ENCODE measurements at places on chromosomes 6 and 20.

DNA sequence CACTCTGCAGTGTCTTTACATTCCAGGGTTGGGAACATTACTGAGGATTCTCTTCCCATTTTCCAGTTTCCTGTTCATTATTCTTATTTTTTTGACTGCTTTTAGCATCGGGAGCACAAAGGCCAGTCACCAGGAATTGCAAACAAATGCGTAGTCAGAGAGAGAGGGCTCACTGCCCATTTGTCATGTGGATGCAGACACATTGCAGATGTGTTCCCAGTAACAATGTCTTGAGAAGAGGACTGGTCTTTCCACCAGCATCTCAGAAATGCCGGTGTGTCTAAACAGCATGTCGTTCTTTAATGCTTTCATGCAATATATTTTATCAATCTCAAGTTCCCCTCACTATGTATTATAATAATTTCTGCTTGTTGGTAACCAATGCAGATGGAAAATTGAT, 952 bp upstream of the TAAR6 start:
- ATAC-seq = no peak

GRCh38 chr6:39274471-39274870, 39.7 kb downstream of the KCNK17 start:
- no peak for ATAC-seq

DNA sequence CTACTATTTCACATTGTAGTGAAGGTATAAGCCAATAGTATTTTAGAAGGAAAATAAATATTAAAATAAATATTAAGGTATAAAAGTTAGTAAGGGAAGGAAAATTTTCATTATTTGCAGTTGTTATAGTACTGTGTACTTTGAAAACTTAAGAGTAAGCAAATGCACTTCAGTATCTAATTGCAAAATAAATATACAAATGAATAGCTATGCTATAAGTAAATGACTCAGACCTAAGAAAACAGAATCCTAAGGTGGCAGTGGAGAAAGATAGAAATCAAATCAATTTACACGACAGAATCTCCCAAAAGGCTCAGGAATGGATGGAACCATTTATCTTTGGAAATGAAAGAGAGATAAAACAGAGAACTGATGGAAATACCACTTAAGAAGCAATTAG, 24.7 kb upstream of the UBR2 start:
- no peak for ATAC-seq

- ATAC-seq = no peak
Measured at GRCh38 chr6:164412566-164412965, 896.8 kb downstream of the C6orf118 start.

GRCh38 chr6:167956983-167957492, 40.4 kb upstream of the KIF25 start:
- ATAC-seq = no peak

GRCh38 chr20:3038454-3038853, 5.0 kb upstream of the GNRH2 start:
- no peak for ATAC-seq

DNA sequence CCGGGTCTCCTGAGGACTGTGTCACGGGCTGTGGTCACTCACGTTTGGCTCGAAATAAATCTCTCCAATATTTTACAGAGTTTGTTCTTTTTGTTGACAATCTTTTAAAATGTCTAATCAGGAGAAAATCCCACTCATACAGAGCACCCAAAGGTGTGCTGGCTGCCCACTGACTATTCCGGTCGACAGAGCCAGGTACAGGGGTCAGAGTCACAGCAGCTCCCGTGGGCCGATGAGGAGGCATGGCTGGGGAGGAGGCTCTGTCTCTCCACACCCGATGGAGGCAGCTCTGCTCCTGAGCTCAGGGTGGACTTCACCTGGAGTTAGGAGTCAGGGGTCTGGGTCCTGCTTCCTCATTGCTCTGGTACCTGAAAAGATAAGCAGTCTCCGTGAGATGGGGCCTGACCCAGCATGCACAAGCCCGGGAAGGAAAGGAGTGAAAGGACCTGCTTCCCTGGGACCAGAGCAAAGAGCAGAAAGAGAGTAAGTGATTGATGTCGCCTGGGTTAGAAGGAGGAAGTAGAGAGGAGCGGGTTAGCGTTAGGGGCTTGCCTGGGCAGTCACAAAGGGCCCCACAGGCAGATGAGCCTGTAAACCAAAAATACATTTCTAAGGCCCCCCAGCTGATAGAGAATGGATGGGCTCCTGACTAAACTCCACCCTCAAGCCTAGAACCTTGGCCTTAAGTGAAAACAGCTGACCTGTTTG, 53.5 kb upstream of the UNC93A start:
- ATAC-seq = no peak

DNA sequence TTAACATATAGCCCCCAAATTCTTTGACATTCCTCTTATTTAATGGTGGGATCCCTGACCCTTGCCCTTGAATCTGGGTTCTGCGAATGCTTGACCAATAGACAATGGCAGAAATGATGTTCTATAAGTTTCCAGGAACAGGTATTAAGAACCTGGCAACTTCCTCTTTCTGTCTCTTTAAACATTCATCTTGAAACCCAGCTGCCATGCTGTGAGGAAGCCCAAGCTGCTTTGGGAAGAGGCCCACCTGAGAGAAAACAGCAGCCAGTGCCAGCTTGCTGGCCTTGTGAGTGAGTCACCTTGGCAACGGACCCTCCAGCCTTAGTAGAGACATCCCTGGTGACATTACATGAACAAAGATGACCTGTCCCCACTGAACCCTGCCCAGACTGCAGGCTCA, 45.2 kb upstream of the RALY start:
- no peak for ATAC-seq

- no peak for ATAC-seq
Measured at GRCh38 chr20:20037960-20038359, 14.3 kb downstream of the CRNKL1 start.

- no peak for ATAC-seq
Measured at GRCh38 chr20:50172347-50173013, 18.1 kb upstream of the CEBPB start.

DNA sequence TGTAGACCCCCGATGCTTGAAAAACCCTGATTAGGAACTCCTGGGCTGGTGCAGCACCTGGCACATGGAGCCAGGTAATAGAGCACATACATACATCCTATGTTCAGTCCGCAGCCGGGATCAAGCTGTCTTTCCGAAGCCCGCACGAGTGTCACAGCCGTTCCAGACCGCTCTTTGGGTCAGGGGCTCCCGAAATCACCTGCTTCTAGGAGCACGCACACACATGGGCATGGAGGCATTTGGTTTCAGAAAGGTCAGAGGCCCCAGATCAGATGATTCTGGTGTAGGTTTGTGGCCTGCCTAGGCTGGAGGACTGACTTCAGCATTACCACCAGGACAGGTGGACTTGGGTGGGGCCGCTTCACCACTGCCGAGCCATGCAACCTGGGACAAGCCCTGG, 42.1 kb upstream of the STX16 start:
- ATAC-seq = no peak

DNA sequence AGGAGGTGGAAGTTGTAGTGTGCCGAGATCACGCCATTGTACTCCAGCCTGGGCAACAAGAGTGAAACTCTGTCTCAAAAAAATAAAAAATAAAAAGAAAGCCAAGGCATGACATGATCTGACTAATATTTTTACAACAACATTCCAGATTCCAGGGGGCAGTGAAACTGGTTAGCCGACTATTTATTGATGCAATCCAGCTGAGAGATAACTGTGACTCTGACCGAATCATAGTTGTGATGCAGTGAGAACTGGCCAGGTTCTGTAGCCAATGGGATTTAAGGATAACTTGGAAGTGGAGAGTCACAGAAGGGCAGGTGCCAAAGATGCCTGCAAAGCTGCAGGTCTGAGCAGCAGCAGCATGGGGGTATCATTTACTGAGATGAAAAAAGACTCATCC, 82.9 kb upstream of the TSHZ2 start:
- no peak for ATAC-seq

DNA sequence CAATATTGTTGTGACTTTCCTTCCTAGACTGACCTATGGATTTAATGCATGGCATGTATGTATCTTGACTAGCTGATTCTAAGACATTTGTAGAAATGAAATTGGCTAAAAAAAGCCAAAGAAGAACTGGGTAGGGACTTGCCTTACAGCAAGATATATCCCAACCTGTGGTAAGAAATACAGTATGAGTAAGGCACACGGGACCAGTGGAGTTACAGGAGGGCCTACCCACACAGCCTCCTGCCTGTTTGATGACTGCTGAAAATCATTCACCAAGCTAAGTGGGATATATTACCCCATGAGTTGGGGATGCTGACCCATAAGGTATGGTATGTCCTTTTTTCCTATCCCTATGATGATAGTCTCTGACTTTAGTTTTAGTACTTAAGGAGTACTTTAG, 112.2 kb downstream of the INSM1 start:
- ATAC-seq = no peak

DNA sequence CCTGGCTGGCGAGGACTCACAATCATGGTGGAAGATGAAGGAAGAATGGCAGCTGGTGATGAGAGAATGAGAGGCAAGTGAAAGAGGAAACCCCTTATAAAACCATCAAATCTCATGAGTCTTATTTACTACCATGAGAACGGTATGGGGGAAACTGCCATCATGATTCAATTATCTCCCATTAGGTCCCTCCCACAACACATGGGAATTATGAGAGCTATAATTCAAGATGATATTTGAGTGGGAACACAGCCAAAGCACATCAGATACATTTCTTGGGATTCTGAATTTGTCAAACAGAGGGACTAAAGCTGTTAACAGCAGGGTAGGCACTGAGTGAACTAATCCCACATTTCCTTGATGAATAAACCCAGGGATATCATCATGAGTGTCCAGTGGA, 116.2 kb upstream of the PLCB4 start:
- no peak for ATAC-seq

DNA sequence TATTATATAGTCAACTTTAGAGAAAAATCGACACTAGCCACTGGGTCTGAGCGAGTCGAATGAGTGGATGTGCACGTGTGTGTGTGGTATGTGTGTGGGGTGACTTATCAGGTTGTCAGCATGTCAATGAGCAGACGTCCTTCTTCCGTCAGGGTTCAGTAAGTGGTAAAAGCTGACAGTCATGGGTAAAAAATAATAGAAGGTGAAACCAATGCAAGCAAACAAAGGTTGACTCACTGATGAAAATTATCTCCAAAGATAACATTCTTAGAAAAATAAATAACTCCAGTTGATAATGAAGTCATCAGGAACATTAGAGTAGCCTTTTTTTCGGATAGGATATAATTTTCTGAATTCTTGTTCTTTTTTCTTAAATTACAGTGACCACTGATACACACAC, 243.8 kb upstream of the FOXQ1 start:
- ATAC-seq = no peak

DNA sequence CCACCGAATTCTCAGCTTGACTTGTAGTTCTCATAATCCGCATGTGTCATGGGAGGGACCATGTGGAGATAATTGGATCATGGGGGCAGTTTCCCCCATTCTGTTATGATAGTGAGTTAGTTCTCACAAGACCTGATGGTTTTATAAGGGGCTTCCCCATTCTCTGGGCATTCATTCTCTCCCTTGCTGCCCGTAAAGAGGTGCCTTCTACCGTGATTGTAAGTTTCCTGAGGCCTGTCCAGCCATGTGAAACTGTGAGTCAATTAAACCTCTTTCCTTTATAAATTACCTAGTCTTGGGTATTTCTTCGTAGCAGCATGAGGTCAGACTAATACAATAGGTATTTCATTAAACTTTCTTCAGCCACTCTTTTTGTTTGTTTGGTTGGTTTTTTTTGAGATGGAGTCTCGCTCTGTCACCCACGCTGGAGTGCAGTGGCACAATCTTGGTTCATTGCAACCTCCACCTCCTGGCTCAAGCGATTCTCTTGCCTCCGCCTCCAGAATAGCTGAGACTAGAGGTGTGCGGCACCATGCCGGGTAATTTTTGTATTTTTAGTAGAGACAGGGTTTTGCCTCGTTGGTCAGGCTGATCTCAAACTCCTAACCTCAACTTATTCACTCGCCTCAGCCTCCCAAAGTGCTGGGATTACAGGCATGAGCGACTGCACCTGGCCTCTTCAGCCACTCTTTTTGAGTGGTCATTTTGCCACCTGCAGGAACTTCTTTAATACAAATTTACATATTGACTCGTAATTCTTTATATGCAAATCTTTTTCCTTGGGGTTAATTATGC, 36.3 kb downstream of the GSTA2 start:
- no peak for ATAC-seq

Measured in activated CD4-positive, CD25-positive, alpha-beta regulatory T cell treated with anti-CD3 and anti-CD28 coated beads, Interleukin-2, amount 50 U/mL, for 24 hours (primary cell).